CD4-positive, alpha-beta T cell treated with Interleukin-10 for 1 hour (primary cell): ENCODE measurements at places on chromosomes 7 and 10.

GRCh38 chr10:51666456-51666855, 32.9 kb downstream of the CSTF2T start:
- no peak for DNase-seq

DNA sequence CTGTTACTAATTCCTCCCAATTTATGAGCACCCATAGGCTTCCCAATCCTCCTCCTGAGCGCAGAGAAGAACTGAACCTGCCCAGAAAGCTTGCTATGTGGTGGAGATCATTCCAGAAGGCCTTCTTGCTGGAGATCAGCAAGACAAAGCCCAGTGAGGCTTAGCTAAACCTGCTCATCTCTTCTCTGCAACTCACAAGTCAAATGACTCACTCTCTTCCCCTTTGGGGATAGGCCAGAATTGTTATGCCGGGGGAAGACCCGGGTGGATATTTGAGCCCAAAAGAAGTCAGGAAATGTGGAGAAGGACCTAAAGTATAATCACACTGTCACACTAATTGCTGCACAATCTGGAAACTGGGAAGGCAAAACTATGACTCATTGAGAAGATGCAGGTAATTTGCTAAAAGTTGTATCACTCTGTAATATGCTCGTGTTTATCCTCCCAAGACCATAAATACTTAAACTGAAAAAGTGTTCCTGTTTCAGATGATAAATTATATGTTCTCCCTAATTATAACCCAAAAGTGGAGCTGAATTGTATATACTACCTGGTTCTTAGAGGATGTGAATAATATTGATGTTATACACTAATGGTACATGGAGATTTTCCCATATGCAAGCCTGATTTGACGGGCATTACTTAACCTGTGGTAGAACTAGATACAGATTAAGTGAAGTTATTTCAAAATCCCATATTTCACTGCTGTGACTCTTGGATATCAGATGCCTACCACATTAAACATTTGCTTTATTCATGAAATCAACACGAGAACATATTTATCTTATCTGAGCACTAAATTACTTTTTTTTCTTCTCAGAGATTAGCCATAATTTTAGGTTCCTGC, 6.4 kb downstream of the NEBL start:
- no peak for DNase-seq

DNA sequence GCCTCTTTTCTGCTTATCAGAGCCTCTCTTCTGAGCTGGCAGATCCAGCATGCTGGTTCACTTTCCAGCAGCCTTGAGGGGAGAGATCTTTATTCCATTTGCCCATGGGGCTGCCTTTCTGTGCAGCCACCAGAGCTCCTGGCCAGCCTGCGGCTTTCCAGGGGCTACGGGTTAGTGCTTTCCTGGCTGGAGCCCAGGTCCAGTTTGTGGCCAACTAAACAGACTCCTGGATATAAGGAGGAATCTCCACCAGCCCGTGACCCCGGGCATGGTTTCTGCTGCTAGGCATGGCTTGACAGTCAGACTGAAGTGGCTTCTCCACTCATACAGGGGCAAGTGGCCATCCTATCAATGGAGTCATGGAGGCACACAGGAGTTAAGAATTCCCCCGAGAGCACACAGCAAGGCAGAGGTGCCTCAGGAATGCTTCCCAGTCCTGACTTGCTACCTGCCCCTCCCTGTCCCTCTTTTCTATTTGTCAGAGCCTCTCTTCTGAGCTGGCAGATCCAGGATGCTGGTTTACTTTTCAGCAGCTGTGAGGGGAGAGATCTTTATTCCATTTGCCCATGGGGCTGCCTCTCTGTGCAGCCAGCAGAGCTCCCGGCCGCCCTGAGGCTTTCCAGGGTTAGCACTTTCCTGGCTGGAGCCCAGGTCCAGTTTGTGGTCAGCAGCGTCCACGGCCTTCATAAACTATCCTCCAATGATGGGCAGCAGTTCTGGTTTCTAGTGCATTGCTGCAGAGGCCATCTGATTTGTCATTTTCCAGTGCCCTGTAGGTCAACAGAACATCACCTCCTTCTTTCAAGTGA, 35.9 kb downstream of the TSPAN15 start:
- DNase-seq: no peak

- DNase-seq: no peak
Measured at GRCh38 chr7:70178787-70179186, 580.5 kb downstream of the AUTS2 start.

DNA sequence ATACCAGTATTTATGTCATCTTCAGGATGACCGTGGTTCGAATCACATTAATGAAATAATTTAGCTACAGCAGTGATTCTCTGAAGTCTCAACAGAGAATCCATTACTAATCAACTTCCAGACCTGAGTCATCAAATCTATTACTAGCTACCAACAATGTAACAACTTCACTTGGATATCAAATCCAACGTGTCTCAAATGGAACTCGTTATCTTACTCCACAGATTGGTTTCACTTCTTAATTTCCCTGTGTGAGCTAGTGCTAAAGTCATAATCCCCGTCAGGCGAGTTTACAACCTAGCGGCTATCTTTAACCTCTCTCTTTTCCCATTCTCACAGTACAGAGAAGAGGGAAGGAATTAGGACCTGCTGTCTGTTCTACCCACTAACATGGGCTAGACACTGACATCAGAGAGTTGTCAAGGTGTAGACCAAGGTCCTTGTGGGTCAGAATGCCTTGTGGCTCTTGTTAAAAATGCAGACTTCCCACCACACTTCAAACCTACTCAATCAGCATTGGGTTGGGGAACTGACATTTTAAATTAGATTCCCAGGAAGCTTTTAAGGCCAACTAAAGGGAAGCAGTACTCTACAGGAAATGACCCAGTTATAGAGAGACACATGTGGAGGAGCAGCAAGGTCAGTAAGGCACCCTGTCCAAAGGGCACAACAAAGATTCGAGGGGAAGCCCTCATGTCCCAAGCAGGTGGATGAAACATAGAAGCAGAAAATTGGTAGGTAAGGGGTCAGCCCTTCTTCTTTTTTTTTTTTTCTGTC, 57.3 kb upstream of the GSAP start:
- DNase-seq: no peak

DNA sequence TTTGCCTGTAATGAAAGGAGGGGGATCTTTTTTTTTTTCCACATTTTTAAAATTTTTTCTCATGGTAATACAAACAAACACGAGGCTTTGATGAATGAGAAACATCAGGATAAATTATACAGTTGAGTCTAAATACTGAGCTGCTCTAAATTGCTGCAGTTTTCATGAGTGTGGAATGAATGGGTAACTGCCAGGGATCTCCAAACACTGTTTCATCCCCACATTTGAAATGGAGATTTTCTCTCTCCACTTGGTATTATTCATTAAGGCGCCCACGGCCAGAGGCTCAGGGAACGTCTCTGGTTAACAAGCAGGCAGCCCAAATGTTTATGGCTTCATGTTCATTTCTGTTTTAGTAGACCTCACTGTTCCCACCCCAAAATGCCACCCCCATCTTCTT, 717.1 kb downstream of the GRID1 start:
- DNase-seq: no peak

DNA sequence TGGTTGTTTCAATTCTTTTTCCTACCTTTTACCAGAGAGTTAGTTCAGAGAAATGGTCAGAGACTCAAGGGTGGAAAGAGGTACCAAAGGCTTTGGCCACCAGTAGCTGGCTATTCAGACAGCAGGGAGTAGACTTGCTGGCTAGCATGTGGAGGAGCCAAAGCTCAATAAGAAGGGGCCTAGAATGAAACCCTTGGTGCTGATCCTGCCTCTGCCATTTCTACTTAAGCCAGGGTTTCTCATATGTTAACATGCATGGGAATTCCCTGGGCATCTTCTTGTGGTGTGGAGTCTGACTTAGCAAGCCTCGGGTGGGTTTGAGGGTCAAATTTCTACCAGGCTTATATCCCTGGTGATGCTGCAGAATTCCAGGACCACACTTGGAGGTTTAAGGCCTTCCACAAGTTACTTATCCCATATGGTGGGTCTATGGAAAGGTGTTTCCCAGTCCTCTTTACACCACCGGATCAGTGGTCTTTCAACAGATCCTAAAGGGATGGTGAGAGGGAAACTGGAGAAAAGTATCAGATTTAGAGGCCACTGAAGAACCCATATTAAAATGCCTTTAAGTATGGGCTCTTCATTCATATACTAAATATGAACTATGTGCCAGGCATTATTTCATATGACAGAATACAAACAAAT, 3.2 kb downstream of the IL6 start:
- DNase-seq: no peak

DNA sequence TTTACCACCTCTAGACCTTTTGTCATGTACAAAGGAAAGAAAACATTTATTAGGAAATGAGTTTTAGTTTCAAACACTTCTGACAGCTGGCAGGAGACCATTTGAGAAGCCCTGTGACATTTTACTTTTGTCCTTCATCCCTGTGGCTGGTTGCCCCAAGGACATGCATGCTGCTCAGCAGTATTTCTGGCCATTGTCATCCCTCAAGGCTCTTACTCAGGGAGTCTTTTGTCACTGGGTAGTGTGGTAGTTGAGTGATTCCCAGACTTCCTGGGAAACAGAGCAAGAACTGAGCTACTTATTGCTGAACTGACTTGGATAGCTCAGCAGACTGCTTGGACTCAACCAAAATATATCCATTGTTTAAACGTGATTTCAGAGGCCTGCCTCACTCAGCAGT, 142.8 kb downstream of the LRRC4 start:
- no peak for DNase-seq

GRCh38 chr10:34526758-34527730, 288.1 kb downstream of the PARD3 start:
- DNase-seq: no peak

- no peak for DNase-seq
Measured at GRCh38 chr7:93364806-93365205, 132.6 kb downstream of the VPS50 start.

GRCh38 chr7:18241543-18242231, 214.0 kb upstream of the PRPS1L1 start:
- no peak for DNase-seq

GRCh38 chr7:103141753-103142404, 7.0 kb downstream of the NAPEPLD start:
- no peak for DNase-seq

DNA sequence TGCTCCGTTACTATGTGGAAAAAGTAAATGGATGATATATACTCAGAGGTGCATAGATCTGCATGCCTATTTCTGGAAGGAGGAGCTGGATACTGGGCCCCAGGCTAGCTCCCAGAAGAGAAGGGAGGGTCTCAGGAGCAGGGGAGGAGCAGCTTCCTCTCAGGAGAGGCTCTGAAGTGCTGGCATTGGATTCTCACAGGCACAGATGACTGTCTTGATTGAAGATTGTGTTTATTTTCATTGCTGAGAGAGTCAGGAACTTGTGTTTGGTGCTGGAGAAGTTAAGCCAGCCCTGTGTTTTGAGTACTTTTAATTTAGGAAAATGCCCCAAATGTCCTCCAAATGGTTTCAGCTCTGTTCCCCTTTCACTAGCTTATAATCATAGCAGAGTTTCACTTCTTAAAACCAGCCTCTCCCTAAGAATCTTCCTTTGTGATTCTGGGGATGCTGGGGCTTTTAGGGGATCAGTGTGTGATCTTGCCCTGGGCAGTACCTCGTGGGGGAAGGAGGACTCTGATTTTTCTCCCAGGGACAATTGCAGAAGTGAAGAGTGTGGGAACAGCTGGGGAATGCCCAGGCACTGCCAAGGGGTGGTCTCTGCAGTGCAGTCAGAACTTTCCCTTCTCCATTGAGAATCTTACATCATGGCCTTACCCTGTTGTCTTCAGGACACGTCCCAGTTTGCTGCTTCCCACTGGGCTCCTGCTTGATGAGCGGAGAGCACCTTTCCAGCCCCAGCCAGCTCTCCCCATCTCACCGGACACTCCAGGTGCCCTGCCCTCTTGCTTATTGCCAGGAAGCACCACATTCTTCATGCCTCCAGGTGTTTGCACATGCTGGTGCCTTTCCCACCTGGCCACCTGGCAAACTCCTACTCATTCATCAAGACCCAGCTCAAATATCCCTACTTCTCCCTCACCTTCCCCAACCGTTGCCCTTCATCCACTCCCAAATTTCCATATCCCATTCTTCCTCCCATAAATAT, 102.8 kb downstream of the ARHGAP22 start:
- no peak for DNase-seq

DNA sequence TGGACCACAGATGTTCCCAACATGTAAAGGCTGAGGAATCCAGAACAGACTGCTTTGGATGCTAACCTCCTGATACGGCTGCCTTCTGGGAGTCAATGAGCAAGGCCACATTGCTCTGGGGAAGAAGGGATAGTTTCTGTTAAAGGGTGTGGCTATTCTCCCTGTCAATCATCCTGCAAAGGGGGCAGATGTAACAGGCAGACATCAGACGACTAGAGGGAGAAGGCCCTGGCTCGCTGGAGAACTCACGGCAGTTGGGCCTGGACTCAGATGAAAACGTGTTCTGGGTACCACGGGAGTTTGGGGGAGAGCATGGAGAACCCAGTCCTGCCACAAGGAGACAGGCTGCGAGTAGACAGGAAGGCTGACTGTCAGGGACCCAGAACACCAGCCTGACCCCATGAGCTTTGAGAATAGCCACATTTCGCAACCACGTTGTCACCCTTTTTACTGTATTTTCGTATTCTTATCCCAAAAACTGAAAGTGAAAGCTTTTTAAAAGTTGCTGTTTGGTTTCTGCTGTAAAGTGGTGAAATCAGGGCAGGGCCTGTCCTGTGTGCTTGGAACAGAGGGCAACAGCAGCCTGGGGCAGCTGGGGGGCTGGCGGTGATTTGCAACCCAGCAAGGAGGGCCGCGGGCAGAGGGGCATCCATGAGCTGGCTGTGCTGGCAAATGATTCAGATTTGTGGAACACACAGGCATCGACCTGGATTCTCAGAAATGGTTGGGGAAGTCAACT, 95.3 kb downstream of the MYOF start:
- peak; percentile 15 for DNase-seq

DNA sequence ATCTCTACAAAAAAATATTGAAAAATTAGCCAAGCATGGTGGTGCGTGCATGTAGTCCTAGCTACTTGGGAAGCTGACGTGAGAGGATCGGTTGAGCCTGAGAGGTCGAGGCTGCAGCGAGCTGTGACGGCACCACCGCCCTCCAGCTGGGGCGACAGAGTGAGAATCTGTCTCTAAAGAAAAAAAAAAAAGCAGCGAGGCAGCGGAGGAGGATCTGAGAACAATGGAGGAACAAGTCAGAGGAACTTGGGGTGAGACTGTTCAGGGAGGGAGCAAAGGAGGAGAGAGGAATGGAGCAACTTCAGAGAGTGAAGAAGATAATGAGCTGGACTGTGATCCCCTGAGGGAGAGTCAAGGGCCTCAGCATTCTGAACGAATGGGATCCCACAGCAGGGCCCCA, 85.4 kb downstream of the MKX start:
- DNase-seq: no peak
